ENCODE measurements at places on chromosomes 2 and 18. TPM values are rescaled to one million over a fixed set of nuclear protein-coding genes. Genes with fewer than 3 reads are reported as not detected.

- no peak for DNase-seq
Measured at GRCh38 chr2:134218414-134218813, 35.5 kb upstream of the MGAT5 start.

- no peak for DNase-seq
Measured at GRCh38 chr2:241822264-241822623, 13.3 kb downstream of the NEU4 start.

GRCh38 chr2:13115643-13116042, 398.9 kb downstream of the TRIB2 start:
- no peak for DNase-seq

DNA sequence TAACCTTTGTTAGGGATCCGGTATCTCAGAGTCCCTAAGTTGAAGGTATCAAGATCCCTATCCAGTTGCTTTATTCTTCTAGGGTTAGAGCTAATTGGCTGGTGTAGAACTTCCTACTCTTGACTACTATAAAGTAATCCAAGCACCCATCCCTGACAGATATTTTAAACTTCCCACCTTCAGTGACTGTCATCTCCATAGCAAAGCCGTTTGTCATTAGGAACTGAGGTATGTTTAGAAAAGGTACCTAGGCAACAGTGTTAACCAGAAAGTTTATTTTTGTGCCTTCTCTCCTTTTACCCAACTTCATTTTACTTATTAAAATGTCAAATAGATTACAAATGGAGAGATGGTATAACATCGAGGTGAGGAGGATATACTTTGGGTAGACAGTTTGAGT, 4.5 kb downstream of the FAM117B start:
- DNase-seq, result no peak

DNA sequence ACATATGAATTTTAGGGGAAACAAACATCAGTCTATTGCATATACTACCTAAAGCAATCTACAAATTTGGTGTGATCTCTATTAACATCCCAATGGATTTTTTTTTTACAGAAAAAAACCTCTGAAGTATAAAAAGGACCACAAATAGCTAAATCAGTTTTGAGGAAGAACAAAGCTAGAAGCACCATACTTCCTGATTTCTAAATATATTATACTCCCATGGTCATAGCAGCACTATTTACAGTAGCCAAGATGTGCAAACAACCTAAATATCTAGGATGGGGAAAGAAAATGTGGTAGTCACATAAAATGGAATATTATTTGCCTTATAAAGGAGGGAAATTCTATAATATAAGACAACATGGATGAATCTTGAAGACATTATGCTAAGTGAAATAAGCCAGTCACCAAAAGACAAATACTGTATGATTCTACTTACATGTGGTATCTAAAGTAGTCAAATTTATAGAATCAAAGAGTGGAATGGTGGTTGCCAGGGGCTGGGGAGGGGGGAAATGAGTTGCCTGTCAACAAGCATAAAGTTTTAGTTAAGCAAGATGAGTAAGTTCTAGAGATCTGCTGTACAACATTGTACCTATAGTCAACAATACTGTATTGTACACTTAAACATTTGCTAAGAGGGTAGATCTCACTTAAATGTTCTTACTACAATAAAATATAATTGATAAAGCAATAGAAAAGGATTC, 17.6 kb upstream of the CASP8 start:
- no peak for DNase-seq

DNA sequence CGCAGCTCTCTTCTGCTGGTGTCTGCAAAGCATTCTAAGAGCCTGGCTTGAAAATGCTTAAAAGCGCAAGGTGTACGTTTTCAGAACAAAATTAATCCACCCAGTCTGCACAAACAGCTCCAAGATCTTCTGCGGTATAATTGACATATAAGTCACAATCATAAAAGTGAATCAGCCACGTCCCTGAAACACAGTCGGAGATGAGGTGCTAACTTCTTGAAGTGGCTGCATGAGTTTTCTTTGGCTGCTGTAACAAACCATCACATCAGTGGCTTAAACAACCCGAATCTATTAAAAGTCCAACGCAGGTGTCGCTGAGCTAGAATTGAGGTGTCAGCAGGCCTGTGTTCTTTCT, 32.6 kb downstream of the ARL4C start:
- DNase-seq, result no peak

DNA sequence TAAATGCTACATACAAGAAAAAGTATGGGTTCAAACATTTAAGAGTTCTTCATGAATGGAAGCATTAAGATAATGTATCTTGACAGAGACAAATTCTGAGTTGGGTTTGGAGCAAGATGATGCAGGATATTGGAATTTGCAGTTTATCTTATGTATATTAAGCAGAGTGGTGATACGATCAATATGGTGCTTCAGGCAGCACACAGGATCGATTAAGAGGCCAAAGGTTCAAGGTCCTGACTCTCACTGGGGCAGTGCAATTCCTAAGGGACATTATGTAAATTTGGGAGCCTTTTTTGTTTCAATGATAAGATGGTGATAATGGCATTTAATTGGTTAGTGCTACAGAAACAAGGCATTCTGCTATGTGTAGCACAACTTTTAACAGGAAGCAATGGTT, 381.9 kb downstream of the KCNJ3 start:
- DNase-seq, result no peak

The CYP27C1 gene
- polyA plus RNA-seq, result not detected

DNA sequence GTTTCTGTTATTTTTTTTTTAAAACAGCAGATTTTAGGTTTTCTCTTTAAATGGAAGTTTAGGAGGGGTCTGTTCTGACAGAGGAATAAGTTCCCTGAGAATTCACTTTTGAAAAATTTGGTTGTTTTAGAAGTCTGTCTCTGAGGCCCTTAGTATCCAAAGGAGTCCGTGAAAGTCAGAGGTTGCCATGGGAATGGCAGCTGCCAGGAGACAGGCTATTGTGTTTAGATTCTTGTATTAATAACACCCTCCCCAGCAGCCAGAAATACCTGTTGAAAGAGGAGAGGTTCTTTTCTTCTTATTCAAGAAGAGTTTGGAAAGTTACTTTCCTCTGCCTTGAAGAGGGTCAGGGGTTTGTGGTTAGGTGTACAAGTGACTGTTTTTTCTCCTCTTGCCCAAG, 29.5 kb downstream of the TNP1 start:
- DNase-seq, result no peak

The METTL8 gene
- polyA plus RNA-seq, result 25.9 TPM

- no peak for DNase-seq
Measured at GRCh38 chr2:39689876-39690275, 24.2 kb downstream of the TMEM178A start.

DNA sequence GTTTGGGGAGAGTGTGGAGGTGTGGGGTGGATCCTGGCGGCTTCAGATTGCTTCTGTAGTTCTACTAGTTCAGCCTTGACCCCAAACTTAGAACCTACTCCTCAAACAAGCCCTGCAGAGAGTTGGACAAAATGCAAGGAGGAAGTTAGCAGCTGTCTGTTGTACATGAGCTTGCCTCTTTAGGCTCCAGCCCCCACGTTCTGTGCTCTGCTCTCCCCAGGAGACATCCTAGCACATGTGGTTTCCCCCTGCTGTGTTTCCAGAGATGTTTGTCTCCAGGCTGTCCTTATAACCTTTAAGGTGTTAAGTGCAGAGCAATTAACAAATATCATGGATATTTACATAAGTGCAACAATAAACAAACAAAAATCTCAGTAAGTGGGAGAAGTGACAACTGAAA, 111.1 kb downstream of the ACOXL start:
- no peak for DNase-seq

DNA sequence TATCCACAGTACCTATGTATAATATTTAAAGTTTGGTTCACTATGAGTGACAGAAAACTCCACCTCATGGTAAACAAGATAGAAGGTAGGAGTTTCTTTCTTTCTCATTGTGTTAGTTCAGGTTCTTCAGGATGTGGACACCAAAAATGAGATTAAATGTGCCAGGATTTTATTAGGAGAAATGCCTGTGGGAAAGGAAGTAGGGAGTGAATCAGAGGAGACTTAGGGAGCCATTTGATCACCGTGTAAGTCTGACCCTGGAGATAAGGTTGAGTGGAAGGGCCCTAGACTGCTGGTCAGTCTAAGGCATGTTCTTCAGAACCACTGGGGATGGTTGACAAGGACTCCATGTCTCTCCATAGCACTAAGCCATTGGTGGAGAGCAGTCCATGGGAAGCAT, 8.1 kb downstream of the AOX1 start:
- DNase-seq, result no peak

GRCh38 chr2:177799531-177799930, 273.0 kb downstream of the PDE11A start:
- no peak for DNase-seq

The GAD1 gene
- polyA plus RNA-seq, result not detected

The TRIM43B gene
- not detected for polyA plus RNA-seq

DNA sequence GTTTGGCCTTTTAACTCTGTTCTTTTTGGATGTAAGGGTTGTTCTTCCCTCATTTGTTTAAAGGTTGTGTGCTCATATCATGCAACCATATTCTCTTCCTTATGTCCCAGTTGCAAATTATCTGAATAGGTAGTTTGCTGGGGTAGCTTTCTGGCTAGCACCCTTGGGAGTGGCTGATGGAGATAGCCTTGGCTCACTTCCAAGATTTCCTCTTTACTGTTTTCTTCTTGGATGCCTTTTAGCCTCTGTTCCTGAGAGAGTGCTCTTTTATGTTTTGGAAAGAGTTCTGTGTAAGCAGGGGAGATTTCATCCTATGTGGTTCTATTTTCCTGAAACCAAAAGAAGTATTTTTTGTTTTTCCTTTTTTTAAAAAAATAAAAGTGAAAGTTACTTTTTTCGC, 25.4 kb downstream of the USP14 start:
- no peak for DNase-seq

- DNase-seq, result no peak
Measured at GRCh38 chr2:199602271-199602895, 144.6 kb upstream of the SATB2 start.

- DNase-seq, result no peak
Measured at GRCh38 chr18:8011361-8011760, 444.2 kb downstream of the PTPRM start.

The NT5DC4 gene
- polyA plus RNA-seq, result not detected

GRCh38 chr2:191790737-191791136, 56.2 kb downstream of the CAVIN2 start:
- peak; percentile 65 for DNase-seq

GRCh38 chr2:28080911-28081310, 190.4 kb downstream of the BABAM2 start:
- DNase-seq, result peak; percentile 15

DNA sequence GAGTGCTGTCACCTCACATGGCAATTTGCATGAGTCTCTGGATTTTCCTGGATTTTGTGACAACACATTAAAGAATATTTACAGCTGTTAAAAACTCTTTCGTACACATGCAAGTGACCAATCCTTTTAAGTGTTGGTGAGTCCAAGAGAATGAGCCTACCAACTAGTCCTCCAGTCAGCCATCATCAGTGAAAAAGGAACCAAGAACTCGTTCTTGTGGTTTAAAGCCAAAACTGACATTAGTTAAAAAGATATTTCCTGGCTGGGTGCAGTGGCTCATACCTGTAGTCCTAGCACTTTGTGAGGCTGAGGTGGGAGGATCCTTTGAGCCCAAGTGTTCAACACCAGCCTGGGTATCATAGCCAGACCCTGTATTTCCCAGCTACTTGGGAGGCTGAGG, 215.4 kb upstream of the ITGA4 start:
- DNase-seq, result no peak

DNA sequence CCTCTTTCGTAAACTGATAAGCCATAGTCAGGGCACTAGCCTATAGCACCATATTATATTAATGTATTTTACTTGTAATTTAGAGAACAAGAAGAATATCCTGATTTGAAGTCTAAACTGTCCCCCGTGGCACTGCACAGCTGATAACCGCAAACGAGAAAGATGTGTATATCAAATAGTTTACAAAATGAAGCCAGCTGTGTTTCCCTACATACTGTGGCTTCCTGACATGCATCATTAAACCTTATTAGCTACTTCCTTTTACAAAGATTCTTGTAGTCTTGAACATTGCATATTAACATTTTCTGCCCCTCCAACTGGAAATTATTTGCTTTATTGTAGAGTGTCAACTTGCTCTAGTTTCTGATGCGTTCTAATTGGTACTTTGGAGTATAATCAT, 153.5 kb upstream of the NFATC1 start:
- no peak for DNase-seq

The PRSS56 gene
- polyA plus RNA-seq, result not detected

DNA sequence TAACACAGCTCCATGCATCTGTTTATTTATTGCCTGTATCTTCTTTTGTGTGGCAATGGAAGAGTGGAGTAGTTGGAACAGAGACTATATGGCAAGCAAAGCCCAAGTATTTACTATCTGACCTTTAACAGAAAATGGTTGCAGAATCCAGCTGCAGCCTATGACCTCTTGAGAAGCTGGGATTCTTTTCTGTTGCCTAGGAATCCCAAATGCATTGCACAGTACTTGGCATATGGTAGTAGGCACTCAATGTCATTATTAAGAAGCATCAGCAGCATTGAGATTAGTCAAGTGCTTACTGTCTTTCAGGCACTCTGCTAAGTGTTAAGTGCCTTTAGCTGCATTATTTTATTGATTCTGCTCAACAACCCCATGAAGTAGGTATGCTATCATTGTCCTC, 331.6 kb downstream of the CCDC85A start:
- DNase-seq, result no peak

GRCh38 chr2:63345285-63345633, 243.0 kb downstream of the WDPCP start:
- DNase-seq, result no peak
